ENCODE measurements at places on chromosomes 16 and 17.

DNA sequence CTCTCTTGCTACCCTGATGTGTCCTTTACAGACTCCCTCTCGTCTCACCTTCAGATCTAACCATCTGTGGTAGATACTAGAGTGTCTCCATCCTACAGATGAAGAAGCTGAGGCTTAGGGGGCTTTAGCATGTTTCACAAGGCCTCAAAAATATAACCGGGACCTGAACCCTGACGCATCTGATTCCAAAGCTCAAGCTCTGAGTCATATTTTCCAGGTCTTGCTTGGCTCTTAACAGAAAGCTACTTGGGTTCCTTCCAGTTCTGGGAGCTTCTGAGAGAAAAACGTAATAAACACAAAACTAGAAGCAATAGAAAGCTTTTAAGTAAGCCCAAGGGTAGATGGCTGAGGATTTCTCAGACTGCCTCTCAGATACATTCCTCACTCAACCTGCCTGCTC lies 224.3 kb upstream of the EEF2KMT start:
- no peak for DNase-seq

DNA sequence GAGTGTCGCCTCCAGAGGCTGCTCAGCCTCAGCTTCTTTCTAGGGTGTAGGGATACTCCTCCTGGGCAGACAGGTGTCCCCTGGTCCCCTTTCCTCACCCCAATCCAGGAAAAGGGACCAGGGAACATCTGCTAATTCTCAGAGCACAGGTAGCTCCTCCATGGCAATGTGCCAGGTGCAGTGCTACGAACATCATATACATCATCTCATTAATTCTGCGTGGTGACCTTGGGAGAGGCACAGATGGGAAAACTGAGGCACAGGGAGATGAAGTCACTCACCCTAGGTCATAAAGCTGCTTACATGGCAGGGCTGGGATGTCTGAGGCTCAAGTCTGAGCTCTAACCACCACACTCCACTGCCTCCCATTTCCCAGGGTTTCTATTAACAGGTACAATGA lies 11.7 kb downstream of the HDAC5 start:
- no peak for DNase-seq

GRCh38 chr17:50539762-50540559 lies 7.0 kb upstream of the SPATA20 start:
- no peak for DNase-seq

GRCh38 chr16:24668481-24669061 lies 60.9 kb upstream of the TNRC6A start:
- peak; percentile 13 for DNase-seq

DNA sequence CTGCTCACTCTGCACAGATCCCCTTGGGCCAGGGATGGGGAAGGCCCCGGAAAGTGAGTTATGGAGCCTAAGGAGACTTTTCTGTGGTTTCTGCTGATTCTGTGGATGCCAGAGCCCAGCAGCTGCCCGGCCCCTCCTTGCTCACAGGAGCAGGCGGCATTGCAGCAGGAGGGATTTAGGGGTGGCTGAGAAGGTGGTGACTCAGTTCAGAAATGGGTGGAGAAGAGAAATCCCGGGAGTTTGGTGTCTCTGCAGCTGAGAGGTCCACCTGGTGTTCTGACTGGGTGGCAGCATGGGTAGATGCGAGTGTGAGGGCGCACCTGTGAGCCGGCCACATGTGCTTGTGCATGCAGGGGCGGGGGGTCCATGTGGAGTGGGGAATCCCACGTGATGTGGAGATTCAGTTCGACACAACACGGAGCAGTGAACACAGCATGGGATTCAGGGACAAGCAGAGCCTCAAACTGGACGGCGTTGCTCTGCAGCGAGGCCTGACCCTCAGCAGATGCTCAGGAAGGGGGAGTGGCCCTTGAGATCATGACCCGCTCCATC lies 16.0 kb upstream of the SPPL2C start:
- no peak for DNase-seq

DNA sequence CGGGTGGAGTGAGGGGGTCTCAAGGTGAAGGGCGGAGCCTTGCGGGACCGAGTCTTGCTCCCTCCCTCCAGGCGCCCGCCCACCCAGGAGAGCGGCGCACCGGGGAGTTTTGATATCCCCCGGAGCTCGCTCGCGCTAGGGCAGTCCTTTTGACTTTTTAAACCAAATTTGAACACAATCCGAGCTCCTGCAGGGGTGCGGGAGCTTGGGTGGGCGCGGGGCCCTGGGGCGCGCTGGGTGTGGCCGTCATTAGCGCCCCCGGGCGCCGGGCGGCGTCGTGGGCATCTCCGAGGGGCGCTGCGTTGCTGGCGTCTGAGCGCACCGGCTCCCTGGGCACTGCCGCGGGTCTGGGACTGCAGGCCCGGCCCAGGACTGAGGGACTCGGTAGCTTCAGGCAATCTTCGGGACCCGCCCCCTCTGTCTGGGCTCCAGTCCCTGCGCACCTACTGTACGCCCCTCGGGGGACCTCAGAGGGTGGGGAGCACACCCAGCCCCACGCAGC lies 10.9 kb downstream of the MAF start:
- no peak for DNase-seq

- no peak for DNase-seq
These were observed 27.3 kb downstream of the KDM8 start for GRCh38 chr16:27230562-27231001.

DNA sequence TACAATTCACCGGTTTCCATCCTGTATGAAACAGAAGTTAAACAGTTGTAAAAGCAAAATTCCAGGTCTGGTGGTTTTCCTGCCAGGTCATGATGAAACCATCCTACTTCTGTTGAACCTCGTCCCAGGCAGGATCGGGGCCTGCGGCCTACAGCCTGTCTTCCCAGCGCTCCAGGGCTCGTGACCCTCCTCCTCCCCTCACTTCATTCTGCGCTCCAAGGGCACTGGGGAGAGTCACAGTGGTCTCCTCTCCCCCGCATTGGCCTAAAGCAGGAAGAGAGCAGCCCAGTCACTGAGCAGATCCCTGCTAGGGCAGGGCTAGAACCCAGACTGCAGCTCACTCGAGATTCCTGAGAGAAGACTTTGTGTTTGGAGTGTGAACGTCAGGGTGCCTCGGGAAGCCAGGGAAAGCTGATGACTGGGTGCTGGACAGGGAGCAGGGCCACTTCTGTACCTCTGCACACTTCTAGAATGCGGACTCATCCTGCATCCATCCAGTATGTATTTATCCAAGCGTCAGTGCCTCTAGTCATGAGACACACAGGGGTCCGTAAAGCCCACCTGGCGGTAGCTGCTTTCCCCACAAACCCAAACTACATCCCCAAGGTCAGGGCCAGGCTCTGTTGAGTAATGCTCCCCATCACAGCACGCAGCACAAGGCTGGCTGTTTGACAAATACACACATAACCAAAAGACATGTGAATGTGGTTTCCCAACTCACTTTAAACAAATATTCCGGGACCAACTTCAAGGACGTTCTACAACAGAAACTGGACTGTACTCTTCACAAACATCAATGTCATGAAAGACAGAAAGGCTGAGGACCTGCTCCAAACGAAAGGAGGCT lies 1.7 kb upstream of the ITGAE start:
- DNase-seq, result no peak

DNA sequence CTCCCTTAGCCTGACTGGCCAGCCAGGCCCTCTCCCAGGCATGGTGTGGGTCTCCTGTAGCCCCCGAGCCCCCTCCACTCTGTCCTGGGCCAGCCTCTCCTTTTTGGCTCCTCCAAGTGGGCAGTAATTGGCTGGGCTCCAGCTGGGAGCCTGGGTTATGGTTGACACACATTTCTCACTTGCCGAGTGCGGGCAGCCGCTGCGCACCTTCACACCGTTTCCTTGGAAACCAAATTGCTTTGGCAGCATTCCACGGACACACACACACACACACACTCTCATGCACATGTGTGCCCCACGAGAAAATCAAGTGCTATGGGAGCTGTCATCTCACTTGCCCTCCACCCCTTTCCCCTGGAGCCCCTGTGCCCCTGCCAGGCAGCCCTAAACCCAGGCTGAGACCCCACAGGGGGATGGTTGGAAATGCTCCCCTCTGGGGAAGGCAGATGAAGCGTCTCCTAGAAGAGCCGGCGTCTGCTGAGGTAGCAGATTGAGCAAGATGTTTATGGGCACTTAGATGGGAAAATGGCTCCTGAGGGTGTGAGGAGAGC lies 402.7 kb upstream of the TNRC6C start:
- DNase-seq, result peak; percentile 61

DNA sequence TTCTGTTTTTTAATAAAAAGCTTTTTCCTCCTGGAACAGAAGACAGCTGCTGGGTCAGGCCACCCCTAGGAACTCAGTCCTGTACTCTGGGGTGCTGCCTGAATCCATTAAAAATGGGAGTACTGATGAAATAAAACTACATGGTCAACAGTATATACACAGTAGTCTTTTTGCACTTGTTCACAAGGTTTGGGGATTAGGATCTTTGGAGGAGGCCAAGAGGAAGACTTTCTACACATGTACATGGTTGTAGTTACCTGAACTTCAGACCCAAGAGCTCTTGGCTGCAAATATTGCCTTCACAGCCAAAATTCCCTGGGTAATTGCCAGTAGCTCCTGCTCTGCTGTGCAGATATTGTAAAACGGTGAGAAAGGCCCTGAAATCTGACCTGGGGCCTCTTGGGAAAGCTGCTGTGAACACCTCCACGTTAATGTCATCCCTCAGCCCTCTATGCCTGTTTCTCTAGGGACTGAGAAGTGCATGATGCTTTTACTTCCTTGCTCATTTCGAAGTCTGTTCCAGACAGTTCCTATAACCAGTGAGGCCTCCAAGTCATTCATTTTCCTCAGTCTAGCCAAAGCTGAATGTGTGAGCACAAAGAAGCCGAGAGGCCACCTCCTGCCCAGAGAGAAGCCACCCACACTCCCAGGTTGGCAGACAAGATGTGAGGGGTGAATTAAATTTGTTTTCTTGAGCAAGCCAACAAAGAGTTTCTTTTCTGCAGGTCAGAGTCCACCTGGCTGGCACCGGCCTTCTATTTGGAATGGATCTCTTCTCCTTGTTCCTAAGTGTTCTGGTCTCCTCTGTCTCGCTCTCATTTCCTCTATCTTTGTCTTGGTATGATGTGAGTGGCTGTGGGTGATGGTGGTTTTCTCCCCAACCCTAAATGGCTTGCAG lies 15.9 kb downstream of the ANKRD40 start:
- peak; percentile 6 for DNase-seq

DNA sequence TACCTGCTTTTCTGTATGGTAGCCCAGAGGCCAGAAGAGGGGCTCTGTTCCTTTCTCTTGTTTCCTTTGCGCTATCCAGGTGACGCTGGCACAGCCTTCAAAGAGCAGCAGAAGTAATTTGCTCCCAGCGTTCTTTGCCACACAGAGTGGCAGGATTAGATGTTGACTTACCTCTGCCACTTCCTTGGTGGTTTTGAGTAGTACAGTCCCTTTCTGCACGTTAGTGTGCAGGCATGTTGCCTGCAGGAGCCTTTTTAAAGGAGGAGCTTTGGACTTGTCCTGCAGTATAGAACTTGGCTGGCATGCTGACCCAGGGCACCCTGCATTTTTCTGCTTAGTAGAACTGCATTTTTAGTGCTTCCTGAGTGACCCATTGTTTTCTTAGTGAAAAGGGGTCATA lies at the start of gene ABCC11:
TSS of gene ABCC11 (minus strand) at position 229 of the 400 bp plus-strand sequence. CDS start 15,618 bp downstream, outside the sequence.
- no peak for DNase-seq

GRCh38 chr17:19415311-19415710 lies 4.3 kb downstream of the RNF112 start:
- peak; percentile 50 for DNase-seq

DNA sequence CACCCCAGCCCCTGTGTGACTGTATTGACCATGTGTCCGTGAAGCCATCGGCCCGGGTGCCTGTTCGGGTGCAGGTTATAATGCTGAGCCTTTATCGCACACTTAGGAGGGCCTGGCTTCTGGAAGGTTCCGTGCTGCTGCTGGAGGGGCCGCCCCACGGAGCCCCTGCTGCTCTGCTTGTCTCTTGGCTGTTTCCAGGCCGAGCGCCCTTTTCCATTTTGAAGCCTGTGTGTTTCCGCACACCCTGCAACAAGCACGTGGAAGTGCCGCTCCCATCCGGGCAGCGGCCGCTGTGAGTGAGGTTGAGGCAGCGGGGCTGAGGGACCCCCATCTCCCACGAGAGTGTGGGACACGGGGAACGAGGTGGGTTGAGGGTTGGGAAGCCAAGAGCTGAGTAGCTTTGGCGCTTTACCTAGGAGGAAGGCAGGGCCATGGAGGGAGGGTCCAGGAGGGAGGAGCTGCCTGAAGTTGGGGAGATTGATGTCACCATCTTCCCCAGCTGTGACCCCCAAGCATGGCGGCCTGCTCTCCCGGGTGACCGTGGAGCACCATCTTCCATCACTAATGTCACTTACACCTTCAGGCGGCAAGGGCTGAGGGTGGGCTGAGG lies 200.1 kb upstream of the GSE1 start:
- DNase-seq, result no peak

DNA sequence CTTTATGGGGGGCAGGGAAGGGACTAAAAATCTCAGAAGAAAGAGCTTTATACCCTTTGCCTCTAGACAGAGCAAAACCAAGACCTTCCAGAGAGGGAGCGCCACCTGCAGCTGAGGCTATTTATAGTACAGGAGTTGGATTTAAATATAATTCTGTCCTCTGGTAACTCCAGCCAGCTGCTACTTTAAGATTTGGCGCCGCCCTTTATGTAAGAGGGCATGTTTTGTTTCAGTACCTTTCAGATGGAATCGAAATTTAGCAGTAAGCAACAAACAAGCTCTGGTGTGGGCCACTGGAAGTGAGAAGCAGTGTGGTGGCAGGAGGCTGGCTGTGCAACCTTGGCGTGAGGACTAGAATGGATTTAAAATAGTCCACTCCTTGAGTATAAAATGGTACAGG lies 5.2 kb upstream of the GUCY2D start:
- no peak for DNase-seq

- DNase-seq, result no peak
These were observed 22.3 kb upstream of the NAGS start for GRCh38 chr17:43982171-43982570.

DNA sequence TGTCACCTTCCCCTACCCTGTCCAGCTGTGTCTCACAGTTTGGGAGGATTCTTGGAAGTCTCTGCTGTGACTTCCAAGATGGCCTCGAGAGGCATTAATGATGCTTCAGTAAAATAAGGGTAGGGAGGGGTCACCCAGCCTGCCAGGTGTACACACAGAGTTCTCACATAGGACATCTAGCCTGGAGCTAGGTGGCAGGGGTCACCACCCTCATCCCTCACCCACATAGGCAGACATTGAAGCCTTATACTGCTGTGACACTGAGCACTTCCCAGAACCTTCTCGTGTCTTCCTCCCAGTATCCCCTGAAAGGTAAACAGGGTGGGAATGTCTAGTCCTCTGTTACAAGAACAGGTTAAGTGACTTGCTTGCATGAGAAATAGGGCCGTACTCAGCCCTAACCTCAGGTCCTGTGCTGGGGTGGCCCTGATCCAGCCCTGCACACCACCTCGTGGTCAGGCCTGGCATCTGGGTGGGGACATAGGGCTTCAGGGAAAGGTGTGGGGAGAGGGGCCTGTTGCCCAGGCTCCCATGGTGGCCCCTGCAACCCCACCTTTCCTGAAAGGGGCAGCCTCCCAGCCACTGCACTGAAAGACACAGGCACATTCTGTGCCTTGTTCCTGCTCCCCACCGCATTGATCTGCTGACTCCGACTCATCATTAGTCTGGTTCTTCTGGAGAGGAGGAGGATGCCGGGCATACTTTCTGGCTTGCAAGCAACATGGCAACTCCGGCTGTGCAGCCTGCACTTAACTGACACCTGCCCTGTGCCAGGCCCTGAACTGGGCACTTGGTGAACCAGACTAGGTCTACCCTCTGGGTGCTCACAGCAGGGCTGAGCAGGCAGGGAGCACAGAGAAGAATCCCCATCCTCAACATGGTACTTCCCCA lies 3.6 kb upstream of the MMP15 start:
- no peak for DNase-seq
